ENCODE measurements at places on chromosomes 2 and 18. TPM values are rescaled to one million over a fixed set of nuclear protein-coding genes. Genes with fewer than 3 reads are reported as not detected.

DNA sequence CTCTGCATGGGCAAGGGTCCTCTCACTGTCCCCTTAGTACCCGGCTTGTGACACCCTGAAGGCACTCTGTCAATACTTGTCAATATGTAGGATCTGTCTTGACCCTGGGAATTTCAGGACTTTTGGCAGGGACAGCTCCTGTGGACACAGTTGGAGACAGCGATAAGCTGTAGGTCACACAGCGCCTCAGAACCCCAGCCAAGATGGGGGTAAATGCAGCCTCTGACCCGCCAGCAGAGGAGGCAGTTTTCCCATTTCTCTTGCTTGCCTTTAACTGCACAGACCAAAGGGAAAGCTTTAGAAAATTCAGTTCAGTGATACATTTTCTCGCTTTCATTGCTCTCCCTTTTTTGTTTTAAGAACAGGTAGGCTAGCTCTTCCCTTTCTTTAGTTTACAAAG, 54.8 kb upstream of the KLHL29 start:
- no peak for DNase-seq

GRCh38 chr18:9750606-9751304, 42.7 kb downstream of the RAB31 start:
- no peak for DNase-seq

- DNase-seq = no peak
These were observed 119.2 kb downstream of the ACOXL start for GRCh38 chr2:110851531-110851930.

- no peak for DNase-seq
These were observed 54.7 kb downstream of the EMILIN2 start for GRCh38 chr18:2901423-2901985.

GRCh38 chr2:234843411-234843810, 108.4 kb upstream of the SH3BP4 start:
- DNase-seq = no peak

GRCh38 chr2:173623438-173624319, 269.0 kb downstream of the CDCA7 start:
- no peak for DNase-seq

RAB31 gene
- 12.0 TPM for total RNA-seq
